Left cardiac atrium (tissue), 4 donors: ENCODE measurements at places on chromosomes 3 and 15. TPM values are rescaled to one million over a fixed set of nuclear protein-coding genes. Genes with fewer than 3 reads are reported as not detected.
A peak's percentile ranks its signal among the peaks of the same experiment; 100 is the strongest.

The CMTM7 gene
- 8.0 TPM for total RNA-seq

The NPAP1 gene
- total RNA-seq = not detected

The COMMD4 gene
- total RNA-seq = 31.9 TPM

The UROC1 gene
- not detected for total RNA-seq

The FOXL2NB gene
- not detected for total RNA-seq

The TAGLN3 gene
- total RNA-seq = not detected

The GATM gene
- total RNA-seq = 32.9 TPM

The CELSR3 gene
- total RNA-seq = 0.39 TPM

GRCh38 chr15:60660290-60661051 lies 181.5 kb upstream of the ICE2 start:
- DNase-seq = peak; percentile 42

GRCh38 chr15:49589030-49589429 lies 31.6 kb downstream of the FAM227B start:
- no peak for DNase-seq

GRCh38 chr3:196740481-196741248 lies 1.0 kb downstream of the PAK2 start:
- DNase-seq = no peak

GRCh38 chr3:144553301-144553700 lies 581.7 kb downstream of the DIPK2A start:
- DNase-seq = no peak

GRCh38 chr15:25478313-25478712 lies 39.5 kb upstream of the UBE3A start:
- DNase-seq = no peak

DNA sequence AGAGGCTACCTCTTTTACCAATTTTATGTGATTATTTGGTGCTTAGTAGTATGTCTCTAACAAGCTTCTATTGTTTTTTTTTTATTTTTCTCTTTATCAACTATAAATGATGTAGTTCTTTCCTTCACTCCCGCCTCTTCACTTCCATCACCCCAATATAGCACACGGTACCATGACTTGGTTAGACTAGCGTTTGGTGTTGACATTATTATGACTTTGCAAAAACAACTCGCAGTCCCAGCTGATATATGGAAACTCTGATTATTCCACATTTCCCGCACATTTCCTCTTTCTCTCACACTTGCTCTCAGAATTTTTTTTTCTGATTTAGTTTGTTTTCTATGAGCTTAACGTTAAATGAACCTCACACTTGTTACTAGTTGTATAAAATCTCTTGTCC lies 162.2 kb downstream of the GREM1 start:
- no peak for DNase-seq

DNA sequence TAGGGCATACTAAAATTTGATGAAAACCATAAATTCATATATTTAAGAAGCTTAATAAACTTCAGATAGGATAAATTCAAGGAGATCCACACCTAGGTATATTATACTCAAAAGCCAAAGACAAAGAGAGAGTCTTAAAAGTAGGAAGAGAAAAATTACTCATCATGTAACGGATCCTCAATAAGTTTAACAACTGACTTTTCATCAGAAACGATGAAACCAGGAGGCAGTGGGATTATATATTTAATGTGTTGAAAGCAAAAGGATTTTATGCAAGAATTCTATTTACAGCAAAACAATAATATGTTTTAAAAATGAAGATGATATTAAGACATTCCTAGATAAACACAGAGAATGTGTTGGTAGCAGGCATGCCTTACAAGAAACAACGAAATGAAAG lies 202.7 kb downstream of the OXSM start:
- no peak for DNase-seq

DNA sequence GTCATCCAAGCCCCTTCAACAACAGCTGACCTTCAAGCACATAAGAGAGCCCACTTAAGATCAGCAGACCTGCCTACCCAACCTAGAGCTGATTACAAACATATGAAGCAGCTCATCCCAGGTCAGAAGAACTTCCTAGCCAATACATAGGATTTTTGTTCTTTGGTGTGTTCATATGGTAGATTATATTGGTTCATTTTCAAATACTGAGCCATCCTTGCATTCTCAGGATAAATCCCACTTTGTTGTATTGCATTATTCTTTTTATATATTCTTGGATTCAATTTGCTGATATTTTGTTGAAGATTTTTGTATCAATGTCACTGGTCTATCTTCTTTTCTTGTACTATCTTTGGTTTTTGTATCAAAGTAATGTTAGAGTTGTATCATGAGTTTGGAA lies 107.3 kb upstream of the STT3B start:
- DNase-seq = no peak

- peak; percentile 65 for DNase-seq
These were observed 28.8 kb downstream of the KNG1 start for GRCh38 chr3:186746008-186746407.

GRCh38 chr3:177111541-177111949 lies 85.7 kb downstream of the TBL1XR1 start:
- DNase-seq = no peak

- DNase-seq = no peak
These were observed 18.1 kb upstream of the P2RY13 start for GRCh38 chr3:151347432-151347831.

DNA sequence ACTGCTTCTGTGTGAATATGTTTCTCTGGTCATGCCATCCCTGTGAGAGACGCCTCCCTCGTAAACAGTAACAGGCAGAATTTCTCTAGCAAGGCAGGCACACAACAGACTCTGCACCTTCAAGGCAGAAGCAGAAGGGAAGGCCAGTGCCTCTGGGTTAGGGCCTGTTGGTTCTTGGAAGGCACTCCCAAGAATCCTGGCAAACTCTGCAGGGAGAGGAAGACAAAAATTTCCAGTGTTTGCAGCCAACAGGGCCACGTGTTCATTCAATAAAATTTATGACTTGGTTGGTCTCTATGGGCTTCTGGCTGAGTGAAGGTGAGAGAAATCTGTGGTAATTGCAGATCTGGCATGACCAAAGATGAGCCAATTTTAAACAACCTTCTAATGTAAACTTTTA lies 39.3 kb downstream of the NFKBIZ start:
- DNase-seq = no peak

DNA sequence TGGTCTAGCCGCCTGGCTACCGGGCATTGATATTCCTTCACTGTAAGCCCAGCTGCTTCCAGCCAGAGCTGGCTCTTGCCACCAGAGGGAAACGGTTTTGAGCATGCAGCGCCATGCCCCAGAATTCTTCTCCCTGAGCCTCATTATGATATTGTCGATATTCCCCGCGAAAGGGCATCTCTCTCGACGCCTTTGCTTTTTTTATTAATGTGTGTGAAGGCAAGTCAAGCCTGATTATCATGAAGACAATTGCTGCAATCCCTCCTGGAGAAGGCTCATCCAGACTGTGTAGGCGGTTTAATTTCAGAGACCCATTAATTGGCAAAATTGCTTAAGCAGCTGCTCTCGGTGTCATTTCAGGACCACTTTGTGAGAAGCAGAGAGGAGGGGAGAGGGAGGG lies 321.2 kb upstream of the TLE3 start:
- no peak for DNase-seq

DNA sequence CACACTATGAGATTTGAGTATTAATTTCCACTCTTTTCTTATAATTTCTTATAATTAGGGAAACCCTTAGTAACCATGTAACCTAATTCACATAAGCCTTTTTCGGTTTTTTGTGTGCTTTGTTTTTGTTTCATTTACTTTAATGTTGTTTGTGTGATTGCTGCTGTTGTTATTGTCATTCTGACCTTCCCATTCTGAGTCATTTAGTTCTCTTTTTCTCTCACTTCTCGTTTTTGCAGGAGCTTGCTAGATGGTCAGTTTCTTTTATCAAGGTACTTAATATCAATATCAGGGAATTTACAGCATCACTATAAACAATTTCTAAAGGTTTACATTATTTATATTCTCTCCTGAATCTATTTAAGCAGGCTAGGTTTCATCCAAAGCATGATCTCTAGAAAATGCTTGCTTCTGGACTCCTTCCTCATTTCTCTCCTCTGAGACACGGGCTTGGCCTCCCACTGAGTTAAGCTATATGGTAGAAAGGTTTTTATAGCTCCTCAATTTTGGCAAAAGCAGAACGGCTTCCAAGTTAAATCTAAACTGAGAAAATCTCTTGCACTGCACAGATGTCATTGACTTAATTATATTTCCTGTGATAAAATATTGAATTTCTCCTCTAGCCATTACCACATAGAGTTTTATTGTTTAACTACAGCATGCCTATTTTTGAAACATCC lies 534.2 kb downstream of the NSUN3 start:
- DNase-seq = no peak

- DNase-seq = peak; percentile 70
These were observed 28.4 kb upstream of the SMAD6 start for GRCh38 chr15:66673410-66674322.

GRCh38 chr3:122392868-122393844 lies 9.2 kb downstream of the FAM162A start:
- DNase-seq = no peak

DNA sequence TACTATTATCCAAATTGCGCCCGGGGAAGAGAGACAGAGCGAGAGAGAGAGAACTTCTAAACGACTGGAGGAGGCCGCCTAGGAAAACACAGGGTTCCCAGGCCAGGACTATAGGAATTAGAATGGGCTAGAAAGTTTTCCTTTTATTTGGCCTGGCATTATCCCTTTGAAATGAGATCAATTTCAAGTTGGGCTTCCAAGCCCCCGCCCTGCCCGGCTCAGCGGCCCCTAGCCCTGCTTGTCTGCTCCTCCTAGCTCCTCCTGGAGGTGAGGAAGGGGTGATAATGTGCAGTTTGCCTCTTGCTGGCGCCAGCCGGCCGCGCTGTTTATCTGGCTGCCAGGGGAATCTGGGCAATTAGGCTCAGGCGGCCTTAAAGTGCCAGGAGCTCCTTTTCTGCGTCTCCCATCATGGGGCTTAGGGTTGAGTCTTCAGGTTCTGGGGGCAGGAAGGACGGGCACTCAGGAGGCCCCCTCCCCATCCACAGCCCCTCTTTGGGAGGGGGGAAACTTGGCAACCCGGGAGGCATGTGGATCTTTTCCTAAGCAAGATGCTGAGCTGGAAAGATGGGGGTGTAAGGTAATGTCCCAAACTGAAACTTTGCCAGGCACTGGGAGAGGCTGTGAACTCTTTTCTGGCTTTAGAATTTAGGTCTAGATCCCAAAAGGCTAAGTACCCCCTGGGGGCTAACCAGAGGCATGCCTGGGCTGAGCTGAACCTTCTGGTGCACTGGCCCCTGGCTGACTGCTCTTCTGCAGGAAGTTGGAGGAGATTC lies 5.5 kb downstream of the SMAD6 start:
- DNase-seq = no peak

DNA sequence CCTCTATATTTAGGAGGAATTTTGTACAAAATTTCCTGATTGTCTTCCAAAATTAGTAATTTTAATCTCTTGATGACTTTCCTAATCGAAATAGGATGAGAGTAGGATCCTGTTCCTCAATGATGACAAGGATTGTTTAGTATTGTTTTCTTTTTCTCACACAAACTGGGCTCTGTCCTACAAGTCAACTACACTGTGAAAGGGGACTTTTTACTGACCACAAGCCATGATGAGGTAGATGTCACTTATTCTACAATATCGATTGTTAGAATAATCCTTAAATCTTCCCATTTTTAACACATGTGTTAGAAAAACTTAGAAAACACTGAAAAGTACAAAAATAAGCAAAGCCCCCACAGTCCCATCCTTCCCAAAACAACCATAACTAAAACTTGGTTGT lies 35.8 kb upstream of the TSC22D2 start:
- no peak for DNase-seq
